Activated CD8-positive, alpha-beta memory T cell treated with anti-CD3 and anti-CD28 coated beads, Interleukin-2, amount 50 U/mL, for 48 hours (primary cell): ENCODE measurements at places on chromosomes 12 and 14.
A peak's percentile ranks its signal among the peaks of the same experiment; 100 is the strongest.

- DNase-seq = peak; percentile 74
Observed at GRCh38 chr14:102020058-102020971, 55.9 kb downstream of the DYNC1H1 start.

GRCh38 chr14:77612011-77612620 is 4.3 kb downstream of the SPTLC2 start:
- no peak for DNase-seq

DNA sequence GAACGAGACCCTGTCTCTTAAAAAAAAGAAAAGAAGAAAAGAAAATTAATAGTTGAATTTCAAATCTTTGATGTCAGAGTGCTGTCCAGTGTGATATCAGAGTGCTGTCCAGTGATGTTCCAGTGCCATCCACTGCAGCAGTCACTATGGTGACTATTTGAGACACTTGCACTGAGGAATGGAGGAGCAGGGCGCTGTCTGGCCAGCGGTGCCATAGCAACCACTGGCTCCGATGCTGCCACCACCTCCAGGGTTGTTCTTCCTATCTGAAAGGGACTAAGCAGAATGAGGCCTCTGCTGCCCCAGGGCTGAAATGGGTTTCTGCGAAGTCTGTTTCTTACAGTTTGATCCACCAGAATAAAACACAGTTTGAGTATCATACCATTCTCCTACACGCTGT is 272.9 kb downstream of the NUAK1 start:
- no peak for DNase-seq

DNA sequence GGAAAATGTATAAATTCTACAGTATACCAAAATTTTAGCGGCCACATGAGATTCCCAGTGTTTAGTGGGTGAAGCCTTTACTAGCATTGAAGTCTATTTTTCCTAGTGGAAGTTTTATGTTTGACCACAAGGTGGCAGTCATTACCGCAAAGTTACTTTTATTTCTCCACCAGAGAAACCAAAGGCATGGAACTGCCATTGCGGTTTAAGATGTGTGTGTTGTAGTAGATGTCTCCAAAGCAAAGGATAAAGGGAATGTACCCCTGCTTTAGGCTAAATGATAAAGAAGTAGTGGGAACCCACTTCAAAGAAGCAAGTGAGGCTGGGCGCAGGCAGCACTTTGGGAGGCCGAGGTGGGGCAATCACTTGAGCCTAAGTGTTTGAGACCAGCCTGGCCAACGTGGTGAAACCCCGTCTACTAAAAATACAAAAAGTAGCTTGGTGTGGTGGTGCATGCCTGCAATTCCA is 140.5 kb downstream of the PRKCH start:
- peak; percentile 53 for DNase-seq

DNA sequence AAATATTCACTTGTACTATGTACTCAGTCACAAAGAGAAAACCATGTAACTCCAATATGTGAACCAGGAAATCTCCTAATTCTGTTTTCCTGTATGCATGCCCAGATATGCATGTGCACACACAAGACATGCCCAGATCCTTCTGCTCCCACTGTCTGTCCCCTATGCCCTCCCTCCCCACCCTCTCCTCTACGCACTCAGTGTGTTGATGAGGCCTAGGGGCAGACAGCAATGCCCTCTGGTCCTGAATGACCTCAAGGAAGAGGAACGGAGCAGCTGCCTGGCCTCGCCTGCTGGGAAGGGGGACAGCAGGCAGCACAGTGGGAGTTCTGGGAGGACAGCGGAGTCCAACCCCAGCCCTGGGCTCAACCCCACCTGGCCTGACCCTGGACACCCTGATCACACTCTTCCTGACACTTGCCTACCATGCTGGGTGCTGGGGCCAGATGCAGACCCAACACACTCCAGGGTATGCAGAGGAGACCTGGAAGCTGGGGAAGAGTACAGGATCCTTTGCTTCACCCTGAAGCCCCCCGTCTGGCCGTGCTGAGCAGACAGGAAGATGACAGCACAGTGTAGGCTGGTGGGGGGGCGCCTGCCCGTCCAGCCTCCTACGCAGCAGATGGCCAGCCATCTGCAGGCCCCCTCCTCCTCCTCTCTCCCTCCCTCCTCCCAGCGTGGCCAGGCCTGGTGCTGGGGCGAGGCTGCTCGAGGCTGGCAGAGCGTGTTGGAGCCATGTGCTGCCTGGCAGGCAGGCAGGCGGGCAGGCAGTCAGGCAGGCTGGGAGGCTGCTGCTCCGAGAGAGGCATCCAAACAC is 106.6 kb upstream of the NCOR2 start:
- no peak for DNase-seq

DNA sequence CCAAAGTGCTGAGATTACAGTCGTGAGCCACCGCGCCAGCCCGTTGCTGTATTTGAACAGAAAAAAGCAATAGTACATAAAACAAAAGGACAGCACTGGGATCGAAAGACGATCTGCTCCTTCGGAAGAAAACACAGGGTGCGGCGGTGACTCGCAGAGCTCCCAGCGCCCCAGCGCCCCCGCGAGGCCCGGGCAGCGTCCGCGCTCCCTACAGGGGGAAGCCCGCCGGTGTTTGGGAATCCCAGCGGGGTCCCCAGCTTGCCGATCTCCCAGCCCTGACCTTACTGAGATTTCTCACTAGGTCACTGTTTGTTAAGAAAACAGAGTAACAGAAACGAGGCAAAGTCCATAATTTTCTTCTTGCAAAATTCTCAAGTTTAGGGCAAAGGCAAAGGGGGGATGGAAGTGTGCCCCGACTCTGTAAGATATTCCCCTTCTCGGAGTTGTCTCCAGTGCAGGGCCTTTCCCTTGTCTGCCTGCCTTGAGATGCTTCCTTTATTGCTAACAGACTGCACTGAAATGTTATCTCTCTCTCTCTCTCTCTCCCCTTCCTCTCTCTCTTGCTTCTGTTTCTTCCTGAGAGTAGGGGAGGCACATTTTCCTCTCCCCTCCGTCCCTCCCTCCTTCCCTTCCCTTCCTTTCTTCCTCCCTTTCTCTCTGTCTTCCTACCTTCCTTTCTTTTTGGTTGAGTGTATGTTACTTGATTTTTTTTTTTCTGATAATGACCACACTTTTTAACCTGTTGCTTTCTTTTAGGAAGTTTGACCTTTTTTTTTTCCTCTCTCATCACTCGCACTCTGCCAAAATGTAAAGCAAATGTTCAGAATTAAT is 91.9 kb downstream of the TMEM30B start:
- DNase-seq = peak; percentile 66

GRCh38 chr14:79834868-79835267 is 376.4 kb downstream of the DIO2 start:
- no peak for DNase-seq

- DNase-seq = no peak
Observed at GRCh38 chr14:35347323-35348043, 55.3 kb downstream of the PSMA6 start.

DNA sequence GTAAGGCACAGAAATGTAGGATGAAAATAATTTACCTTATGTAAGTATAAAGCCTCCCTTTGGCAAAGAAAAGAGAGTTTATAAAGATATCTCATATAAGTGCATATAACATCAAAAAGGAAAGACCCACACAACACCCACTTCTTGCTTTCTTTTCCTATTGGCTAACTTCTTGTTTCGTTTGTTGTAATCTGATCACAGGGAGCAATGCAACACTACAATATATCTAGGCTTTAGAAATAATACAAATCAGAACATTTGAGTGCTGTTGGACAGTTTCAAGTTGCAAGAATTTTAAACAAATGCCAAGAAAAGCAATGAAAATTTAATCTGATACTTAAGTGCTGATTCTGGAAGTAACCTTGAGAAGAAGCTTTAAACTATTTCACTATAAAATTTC is 1.3 kb downstream of the FGD6 start:
- no peak for DNase-seq

- no peak for DNase-seq
Observed at GRCh38 chr12:129366656-129367055, 513.4 kb downstream of the GLT1D1 start.

DNA sequence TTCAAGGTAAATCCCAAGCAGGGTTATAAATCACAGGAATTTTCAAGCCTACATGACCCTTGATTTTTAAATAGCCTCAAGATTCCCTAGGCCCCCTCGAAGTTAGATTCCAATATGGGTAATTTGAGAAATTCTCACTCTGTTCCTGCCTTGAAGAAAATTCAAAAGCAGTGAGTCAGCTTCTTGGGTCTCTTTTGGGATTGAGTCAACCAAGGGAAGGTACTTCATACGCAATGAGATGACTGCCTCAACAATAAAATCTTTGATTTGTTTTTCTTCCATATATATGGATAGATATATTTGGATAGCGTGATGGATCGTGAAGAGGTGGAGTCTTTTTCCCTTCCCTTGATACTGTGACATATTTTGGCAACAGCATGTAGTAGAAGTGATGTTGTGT is 180.4 kb upstream of the ATP2B1 start:
- DNase-seq = no peak

DNA sequence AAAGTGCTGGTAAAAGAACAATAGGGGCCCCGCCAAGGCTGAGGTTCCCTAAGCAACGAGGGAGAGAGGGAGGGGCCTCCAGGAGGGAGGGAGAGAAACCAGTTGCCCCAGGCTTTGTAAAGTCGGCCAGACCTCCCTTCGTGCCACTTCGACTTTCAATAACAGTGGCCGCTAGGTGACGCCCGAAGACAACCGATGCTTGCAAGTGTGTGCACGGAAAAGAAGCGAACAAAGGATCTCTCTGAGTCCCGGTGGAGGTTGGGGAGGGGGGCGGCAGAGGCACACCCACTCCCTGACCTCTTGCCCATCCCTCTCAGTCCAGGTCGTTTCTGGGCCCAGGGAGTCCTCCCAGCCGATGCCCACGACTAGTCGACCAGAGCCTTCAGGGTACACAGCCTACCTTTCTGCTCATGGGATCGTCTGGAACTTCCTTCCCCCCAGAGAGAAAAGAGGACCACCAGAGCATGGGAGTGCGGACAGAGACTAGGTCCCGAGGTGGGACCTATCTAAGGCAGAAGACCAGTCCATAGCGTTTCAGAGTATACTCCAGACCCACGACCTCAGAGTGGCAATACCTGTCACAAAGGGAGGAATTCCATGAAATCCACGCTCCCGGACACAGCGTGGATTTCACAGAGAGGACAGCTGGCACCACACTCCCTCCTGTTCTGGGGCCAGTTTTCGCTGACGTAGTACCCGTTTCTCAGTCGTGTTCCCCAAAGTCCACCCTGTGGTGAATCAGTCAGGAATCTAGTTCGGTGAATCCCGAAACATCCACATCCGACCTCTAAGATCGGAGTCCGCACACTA is 262.7 kb upstream of the ALG10B start:
- DNase-seq = no peak

DNA sequence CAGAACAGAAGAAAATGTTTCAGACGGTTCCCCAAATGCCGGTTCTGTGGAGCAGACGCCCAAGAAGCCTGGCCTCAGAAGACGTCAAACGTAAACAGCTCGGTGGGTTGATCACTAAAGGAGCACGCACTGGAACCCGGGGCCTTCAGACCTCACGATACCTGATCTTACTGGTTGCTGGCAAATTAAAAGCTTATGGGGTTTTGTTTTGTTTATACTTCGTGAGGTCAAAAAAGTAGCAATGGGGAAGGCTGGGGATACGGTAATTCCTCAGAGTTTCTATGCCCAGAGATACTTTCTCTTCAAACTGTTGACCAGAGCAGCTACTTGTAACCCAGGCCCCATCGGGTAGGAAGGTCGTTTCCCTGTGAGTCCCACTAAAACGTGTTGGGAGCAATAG is 1.7 kb downstream of the CDKN1B start:
- DNase-seq = no peak

DNA sequence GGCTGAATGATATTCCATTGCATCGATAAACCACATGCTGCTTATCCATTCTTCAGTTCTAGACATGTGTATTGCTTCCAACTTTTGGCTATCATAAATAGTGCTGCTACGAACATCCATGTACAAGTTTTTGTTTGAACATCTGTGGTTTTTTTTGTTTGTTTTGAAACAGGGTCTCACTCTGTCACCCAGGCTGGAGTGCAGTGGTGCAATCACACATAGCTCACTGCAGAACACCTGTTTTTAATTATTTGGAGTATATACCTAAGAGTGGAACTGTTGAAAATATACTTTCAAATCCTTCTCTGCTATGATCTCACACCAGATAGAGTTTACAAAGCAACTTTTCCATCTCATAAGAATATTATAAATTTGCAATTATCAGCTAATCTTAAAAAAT is 124.2 kb downstream of the TTC7B start:
- DNase-seq = no peak
